ENCODE measurements at places on chromosomes 12 and 14.

DNA sequence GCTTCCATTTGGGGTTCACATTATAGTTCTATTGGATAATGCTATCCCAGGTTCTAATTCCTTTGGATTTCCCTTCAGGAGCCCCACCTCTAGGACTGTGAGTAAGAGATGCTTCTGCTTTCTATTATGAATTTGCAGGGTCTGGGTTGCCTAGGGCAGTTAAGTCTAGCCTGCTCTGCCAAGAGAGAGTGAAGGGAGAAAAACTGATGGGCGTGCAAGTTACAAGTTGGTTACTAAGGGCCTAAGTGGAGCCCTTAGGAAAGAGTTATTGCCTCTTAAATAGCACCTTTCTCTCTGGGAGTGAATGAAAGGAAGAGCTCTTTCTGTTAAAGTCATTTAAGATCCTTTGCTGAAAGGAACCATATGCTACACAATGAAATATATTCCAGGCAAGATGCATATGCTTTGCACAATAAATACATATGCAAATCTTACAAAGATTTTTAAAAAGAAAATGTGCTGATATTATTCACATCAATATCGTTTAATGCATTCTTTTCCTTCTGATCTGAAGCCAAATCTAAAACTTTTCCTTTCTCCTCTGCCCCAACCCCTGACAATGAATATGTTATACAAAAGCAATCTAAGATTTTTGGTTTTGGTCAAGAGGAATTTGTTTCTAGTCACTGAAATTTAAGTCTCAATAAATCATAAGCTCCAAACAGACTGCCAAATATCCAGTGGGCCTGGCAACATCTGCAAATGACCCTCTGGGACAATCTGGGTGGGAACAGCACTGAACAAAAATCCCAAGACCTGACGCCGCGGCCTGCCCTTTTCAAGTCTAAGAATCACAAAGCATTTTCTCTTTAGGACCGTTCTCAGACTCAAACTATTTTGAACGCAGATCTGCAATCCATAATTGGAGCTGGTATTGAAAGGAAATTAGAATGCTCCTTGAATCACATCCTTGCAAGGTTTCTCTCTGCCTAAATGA lies 586.7 kb downstream of the ETNK1 start:
- no peak for DNase-seq

GRCh38 chr12:12439636-12440035 lies 82.8 kb downstream of the BORCS5 start:
- DNase-seq: peak; percentile 32

DNA sequence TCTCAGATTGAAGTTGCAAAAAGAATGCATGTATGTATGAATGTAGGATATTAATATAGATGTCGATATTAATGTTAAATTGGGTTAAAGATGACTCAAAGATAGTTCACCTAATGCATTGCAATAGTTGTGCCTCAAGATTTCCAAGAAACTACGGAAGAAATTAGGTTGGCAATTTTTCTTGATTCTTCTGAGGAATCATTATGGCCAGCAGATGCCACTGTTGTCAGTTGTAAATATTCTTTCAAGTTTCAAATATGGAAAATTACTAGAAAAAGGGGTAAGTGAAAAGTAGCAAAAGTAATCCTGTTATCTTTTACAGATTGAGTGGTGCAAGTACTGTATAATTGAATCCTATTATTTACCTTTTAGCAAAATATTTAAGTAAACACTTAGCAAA lies 202.1 kb downstream of the ADAMTS20 start:
- no peak for DNase-seq

- no peak for DNase-seq
These were observed 18.1 kb upstream of the WDR20 start for GRCh38 chr14:102121567-102121966.

GRCh38 chr12:100114574-100114973 lies 28.1 kb downstream of the BLTP3B start:
- DNase-seq: no peak

- DNase-seq: no peak
These were observed 34.4 kb downstream of the PROX2 start for GRCh38 chr14:74841230-74842207.

- peak; percentile 32 for DNase-seq
These were observed 21.4 kb upstream of the TMEM106C start for GRCh38 chr12:47941871-47942613.

DNA sequence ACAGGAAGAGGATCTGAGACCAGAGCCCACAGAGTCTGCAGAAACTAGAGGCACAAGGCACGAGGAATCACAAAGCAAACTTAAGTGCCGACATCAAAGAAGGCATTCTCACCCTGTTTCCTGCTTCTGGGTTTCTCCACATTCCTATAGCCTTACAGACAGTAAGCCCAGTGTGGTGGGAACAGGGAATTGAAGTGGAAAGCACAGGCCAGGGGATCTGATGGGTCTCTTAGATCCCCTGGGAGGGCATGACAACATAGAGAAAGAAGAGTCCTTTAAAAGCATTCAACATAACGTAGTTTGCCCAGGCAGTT lies 75.6 kb upstream of the FRMD6 start:
- DNase-seq: no peak

DNA sequence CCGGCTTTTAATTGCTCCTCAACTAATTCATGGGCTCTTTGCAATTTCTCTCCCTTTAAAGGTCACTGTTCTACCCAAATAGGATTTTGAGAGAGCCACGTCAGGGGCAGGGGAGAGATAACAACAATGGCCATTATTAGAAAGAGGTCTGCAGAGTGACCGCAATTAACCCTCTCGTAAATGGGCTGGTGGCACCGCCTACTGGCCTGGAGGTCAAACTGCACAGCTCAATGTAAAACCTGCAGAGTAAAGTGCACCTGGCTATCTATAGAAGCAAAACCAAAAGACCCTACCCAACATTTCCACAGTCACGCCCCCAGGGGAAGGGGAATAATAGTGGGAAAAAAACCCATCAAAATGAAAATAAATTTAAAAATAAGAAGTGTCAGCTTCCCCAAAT lies 21.6 kb upstream of the CLEC4E start:
- no peak for DNase-seq

DNA sequence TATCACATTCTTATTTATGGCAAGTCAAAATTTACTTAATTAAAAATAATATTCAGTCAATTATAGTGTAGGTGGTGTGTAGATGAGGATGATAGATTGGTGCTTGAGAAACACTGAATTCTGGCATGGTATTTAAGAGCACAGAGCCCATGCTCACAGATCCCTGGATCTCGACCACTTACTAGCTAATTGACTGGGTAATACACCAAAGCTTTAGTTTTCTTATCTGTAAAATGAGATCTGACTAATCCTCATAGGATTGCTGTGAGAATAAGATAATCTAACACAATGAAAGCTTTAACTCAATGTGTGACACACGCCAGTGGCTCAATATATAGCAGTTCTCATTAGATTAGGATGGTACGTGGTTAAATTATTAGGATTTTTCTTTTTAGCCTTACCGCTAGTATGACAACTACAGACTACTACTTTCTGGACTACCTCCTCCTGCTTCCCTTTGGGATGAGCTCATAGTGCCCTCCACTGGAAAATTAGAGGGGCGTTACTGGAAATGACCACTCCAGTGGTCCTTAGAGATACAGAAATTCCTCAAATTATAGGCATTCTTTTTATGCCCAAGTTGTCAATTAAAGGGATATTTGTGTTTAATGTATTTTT lies 482.8 kb upstream of the TBX3 start:
- DNase-seq: no peak

DNA sequence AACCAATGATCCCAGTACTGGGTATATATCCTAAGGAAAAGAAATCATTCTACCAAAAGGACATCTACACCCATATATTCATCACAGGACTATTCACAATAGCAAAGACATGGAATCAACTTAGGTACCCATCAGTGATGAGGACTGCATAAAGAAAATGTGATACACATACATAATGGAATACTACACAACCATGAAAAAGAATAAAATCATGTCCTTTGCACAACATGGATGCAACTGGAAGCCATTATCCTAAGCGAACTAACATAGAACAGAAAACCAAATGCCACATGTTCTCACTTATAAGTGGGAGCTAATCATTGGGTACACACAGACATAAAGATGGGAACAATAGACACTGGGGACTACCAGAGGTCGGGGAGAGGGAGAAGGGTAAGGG lies 86.0 kb upstream of the LGR5 start:
- no peak for DNase-seq

- no peak for DNase-seq
These were observed 28.2 kb downstream of the TRAF3 start for GRCh38 chr14:102805371-102805891.

GRCh38 chr12:13368971-13369370 lies 172.4 kb downstream of the EMP1 start:
- no peak for DNase-seq

DNA sequence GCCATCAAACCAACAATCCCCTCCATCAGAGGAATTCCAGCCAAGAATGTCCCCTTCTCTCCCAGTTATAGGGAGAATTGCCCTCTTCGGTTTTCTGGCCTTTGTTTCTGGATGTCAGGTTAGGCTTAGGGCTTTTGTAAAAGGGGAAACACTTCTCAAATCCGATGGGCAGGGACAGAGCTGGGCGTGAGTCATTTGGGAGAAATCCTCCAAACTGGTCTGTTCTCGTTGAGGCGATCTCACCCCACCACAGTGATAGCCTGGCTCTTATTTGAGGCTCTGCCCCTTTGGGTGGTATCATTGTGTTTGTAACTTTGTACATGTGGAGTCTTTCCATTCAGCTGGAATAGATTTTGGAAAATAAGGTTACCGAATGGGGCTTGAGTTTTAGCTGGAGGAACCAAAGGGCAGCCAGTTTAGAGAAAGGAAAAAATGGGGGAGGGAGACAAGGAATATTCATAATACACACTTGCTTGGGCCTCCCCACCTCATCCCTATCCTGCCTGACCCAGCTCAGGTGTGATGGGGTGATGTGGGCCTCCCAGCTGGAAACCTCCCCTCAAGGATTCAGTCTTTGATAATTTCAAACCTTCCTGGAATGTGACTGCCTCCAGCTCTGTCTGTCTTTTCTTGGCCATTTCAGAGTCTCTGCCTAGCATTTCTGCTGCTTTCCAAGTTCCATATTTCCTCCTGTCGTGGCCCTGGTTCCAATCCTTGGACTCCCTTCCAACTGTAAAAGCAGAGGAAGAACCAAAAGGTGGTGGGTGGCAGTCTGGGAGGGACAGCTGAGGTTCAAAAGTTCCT lies 7.5 kb downstream of the HOXC4 start:
- no peak for DNase-seq

- DNase-seq: no peak
These were observed 57.9 kb downstream of the RFLNA start for GRCh38 chr12:124352839-124353238.

DNA sequence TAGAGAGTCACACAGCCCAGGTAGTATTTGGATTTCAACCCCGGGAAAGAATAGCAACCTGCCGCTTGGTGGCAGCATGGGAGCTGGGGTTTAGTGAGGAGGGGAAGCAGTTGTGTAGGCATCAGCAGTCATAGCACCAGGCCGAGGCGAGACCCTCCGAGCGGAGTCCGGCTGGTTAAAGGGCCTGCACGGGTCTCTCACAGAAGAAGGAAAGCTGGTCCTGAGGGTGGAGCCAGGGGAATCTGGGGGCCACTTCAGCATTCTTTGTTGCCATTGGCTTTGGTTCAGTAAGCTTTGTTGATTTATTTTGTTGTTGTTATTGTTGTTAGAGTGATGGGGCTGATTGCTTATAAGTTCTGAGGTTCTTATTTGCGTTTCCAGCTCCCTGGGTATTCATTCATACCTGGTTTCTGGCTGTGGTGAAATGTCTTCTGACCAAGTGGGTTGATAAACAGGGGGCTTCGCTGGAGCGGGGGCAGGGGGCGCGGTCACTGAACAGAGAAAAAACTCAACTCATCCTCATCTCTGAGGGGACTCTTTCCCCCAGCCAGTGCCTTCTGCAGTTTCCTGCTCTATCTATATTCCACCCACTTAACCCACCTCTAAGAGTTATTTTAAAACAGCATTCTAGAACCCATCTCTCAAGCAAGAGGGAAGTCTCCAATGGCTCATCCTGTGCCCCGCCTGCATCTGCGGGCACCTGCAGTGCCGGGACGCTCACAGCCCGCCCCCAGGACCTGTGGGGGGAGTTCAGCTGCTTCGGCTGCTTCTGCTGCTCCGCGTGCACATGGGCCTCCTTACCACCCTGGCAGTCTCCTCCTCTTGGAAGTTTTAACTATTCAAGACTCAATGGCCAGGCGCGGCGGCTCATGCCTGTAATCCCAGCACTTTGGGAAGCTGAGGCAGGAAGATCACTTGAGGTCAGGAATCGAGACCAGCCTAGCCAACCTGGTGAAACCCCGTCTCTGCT lies 11.6 kb downstream of the CKB start:
- DNase-seq: no peak

DNA sequence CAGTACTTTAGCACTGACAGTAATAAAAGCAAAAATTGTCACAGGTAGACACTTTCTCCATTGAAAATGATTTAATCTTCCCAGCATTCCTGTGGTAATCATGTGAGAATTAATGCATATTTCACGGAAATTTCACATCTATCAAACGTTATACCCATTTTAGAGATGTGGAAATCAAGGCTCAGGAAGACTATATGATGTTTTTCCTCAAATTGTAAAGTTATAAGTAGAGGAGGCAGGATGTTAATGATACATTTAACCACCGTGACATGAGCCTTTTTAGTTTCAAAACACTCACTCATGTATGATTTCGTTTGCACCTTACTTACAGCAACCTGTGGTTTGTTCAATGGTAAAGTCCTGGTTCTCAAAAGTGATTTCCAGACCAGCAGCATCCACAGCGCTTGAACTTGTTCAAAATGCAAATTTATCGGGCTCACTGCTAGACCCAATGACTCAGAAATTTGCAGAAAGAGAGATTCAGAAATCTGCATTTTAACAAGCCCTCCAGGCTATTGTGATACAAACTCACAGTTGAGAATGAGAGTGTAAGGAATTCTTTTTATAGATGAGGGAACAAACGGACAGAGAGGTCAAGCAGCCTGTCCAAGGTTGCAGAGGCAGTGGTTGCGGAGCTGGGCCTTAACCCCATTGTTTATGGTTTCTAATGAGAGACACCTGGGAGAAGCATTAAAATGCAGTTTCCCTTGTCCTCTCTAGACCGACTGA lies 654.8 kb upstream of the TBX3 start:
- DNase-seq: no peak

DNA sequence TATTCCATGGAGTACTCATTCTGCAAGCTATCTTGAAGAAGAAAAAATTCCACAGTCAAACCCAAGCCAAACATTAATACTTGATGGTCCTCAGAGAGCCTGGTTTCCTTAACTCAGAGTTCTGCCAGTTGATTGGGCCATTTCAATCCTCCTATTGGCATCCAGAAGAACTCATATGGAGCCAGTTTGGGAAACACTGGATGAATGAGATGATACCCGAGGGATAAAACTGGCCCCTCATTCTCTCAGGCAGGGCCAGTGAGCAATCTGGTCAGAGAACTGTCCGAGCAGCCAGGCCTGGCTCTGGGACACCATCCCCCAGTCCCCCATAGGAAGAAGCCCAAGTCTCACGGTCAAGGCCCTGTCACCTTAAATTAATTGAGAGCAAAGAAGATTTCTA lies 48.8 kb downstream of the NUAK1 start:
- no peak for DNase-seq

GRCh38 chr14:56273155-56273554 lies 154.9 kb downstream of the PELI2 start:
- no peak for DNase-seq

DNA sequence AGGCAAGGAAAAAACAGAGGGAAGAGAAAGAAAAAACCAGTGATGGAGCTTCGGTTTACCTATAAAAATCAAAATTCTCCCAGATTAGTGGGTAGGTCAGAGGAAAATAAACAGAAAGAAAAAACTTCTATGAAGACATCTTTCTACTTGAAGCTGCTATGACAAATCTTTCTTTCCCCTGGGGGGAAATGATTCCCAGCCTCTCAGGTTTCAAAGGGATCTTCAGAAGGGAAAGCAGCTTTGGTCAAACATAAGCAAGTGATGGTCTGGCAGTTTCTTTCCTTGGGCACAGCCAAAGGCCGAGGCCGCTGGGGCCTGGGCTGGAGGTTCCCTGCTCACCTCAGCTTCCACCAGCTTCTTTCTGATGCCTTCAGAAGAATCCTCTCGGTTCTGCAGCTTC lies 104.5 kb downstream of the PRKAB1 start:
- no peak for DNase-seq
